ENCODE measurements at places on chromosomes 2 and 18.

- no peak for DNase-seq
These were observed 67.4 kb downstream of the MEP1B start for GRCh38 chr18:32257084-32257785.

- no peak for DNase-seq
These were observed 59.9 kb downstream of the RNF152 start for GRCh38 chr18:61832858-61833257.

- no peak for DNase-seq
These were observed 41.1 kb downstream of the CDK15 start for GRCh38 chr2:201847481-201847880.

DNA sequence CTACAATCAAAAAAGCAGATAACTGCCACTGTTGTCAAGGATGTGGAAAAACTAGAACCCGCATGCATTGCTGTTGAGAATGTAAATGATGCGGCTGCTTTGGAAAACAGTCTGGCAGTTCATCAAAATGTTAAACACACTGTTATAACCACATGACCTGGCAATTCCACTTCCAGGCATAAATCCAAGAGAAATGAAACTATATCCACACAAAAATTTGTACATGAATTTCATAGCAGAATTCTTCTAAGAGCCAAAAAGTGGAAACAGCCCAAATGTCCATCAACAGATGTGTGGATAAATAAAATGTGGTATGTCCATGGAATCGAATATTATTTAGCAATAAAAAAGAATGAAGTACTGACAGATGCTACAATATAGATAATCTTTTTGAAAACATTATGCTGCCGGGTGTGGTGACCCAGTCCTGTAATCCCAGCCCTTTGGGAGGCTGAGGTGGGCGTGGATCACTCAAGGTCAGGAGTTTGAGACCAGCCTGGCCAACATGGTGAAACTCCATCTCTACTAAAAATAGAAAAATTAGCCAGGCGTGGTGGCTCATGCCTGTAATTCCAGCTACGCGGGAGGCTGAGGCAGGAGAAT lies 32.0 kb downstream of the ERCC3 start:
- no peak for DNase-seq

- no peak for DNase-seq
These were observed 361.9 kb downstream of the CYRIA start for GRCh38 chr2:16303761-16304160.

GRCh38 chr2:222709191-222709891 lies 37.9 kb downstream of the MOGAT1 start:
- no peak for DNase-seq

Data from activated T-cell treated with anti-CD3 and anti-CD28 coated beads, Interleukin-2, amount 50 U/mL, for 72 hours (primary cell).